ENCODE measurements at places on chromosomes 2 and 18. TPM values are rescaled to one million over a fixed set of nuclear protein-coding genes. Genes with fewer than 3 reads are reported as not detected.

Gene CHAC2
- polyA plus RNA-seq = not detected

Gene GKN2
- polyA plus RNA-seq = not detected

Gene EGR4
- polyA plus RNA-seq = 0.15 TPM

Gene MLPH
- polyA plus RNA-seq = not detected

Gene ST6GAL2
- not detected for polyA plus RNA-seq

Gene DES
- polyA plus RNA-seq = 4.0 TPM

Gene HTRA2
- polyA plus RNA-seq = 15.0 TPM

Gene STEAP3
- polyA plus RNA-seq = 10.7 TPM

Gene PLEK
- 351 TPM for polyA plus RNA-seq

GRCh38 chr2:23497063-23497462 lies 112.1 kb downstream of the KLHL29 start:
- no peaks in the 10 kb centered on the region for H3K36me3 ChIP-seq
- peaks cover 31% of the 10 kb centered on the region for H3K4me1 ChIP-seq
- DNase-seq = no peak
- peaks cover 59% of the 10 kb centered on the region for H3K27me3 ChIP-seq

DNA sequence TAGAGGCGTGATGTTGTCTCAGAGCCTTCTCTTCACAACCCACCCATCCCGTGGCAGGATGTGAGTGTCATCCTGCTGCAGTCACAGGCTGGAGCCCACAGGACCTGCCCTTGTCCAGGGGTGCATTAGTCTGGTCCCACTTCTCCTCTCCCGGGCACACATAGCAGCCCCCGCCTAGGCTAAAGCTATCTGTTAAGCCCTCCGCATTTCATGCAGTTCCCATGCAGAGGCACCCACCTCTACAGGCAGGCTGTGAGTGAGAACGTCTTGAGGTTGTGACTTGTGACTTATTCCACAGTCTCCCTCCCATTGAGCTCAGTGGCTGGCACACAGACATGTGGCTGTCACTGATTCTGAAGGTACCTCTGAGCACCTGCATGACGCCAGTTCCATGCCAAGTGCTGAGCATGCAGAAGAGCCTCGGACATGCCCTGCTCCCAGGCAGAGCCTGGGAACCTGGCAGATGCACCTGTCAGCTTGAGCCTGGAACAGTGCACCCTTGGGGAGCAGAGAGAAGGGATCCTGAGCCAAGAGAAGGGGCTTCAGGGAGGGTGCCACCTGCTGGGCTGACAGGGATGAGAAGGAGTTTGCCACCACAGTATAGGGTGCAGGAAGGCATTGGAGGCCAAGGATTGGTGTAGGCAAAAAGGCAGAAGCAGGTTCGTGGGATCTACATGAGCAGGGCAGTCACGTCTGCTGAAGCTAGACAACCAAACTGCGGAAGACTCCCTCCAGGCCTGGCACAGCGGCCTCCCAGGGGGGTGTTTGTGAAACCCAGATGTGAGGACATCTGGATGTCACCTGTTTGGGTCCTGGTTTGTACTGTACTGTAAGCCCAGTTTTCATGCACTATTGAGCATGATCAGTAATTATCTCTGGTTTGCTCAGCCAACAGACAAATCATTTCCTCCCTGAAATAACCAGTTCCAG lies 213.6 kb downstream of the GLI2 start:
- DNase-seq = no peak
- no peaks in the 10 kb centered on the region for H3K36me3 ChIP-seq
- H3K4me3 ChIP-seq = no peak overlapping the region
- H3K27me3 ChIP-seq = no peaks in the 10 kb centered on the region
- no peak overlapping the region for H3K27ac ChIP-seq
- H3K4me1 ChIP-seq = no peaks in the 10 kb centered on the region

GRCh38 chr18:35465329-35465728 lies 32.4 kb downstream of the INO80C start:
- no peak for DNase-seq
- peaks cover 19% of the 10 kb centered on the region for H3K4me1 ChIP-seq
- H3K36me3 ChIP-seq = no peaks in the 10 kb centered on the region
- H3K4me3 ChIP-seq = no peak overlapping the region

DNA sequence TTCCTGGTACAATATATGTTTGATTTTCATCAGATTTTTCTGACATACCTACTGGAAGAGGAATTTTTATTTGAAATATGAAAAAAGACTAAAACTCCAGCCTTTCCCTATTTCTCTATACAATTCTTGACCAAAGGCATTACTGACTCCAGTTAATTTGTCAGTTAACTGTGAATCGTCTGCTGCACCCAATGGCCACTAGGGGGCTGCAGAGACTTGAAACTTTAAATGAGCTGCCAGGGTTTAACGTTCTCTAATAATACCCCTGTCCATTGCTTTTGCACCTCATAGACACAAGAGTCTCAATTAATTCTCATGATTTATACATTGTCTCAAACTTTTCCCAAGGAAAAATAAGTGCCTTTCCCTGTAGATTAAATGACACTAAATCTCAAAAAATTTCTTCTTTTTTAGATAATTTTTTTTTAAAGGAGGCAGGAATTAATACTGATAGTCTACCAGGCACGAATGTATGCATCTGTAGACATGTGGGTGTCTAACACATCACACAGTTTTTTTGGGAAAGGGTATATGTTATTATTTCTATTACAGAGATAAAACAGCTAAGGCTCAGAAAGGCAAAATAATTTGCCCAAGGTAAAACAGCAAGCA lies 1.8 kb upstream of the ALK start:
- H3K36me3 ChIP-seq = no peaks in the 10 kb centered on the region
- peaks cover 44% of the 10 kb centered on the region for H3K27me3 ChIP-seq
- peak; percentile 24 for DNase-seq
- peaks cover 5% of the 10 kb centered on the region for H3K4me1 ChIP-seq
- no peak overlapping the region for H3K27ac ChIP-seq

DNA sequence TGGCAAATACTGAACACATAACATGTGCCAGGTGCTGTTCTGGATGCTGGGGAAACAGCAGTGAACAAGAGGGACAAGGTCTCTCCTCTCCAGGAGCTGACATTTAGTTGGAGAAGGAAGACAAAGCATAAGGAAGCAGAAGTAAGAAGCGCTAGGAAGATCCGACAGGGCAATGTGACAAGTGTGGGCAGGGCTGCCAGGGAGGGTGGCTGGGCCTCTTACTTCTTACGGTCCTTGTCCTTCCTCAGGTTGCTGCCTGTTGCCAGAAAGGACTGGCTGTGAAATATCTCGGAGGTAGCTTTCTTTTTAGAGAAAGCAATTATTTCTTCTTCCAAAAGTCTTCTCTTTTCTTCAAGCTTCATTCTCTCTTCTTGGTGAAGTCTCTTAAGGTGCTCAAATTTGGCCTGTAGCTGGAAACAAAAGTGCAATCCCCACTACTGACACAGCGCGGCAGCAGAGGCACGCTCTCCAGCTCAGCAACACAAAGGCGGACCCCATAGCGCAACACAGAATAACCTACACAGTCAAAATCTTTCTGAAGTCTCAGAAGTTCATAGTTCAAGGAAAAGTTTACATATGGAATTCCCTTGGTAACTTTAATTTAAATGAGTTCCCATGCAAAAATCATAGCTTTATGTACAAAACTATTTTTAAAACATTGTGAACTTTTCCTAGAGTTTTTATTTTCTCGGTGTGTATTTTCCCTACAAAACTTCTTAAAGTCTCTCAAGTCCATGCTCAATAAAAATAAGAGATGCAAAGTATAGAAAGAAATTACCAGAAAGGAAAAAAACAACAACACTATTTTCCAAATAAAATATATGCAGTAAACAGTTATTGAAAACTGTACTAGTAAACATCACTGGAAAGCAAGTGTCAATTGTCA lies 67.7 kb downstream of the SEPTIN10 start:
- no peaks in the 10 kb centered on the region for H3K4me1 ChIP-seq
- no peaks in the 10 kb centered on the region for H3K27me3 ChIP-seq
- no peak overlapping the region for H3K27ac ChIP-seq
- no peaks in the 10 kb centered on the region for H3K36me3 ChIP-seq
- H3K4me3 ChIP-seq = no peak overlapping the region
- peak; percentile 22 for DNase-seq

- no peak for DNase-seq
- H3K4me1 ChIP-seq = peaks cover 3% of the 10 kb centered on the region
- H3K27me3 ChIP-seq = no peaks in the 10 kb centered on the region
- H3K36me3 ChIP-seq = peaks cover 28% of the 10 kb centered on the region
- no peak overlapping the region for H3K4me3 ChIP-seq
These were observed 45.1 kb downstream of the TRAK2 start for GRCh38 chr2:201406077-201406662.

DNA sequence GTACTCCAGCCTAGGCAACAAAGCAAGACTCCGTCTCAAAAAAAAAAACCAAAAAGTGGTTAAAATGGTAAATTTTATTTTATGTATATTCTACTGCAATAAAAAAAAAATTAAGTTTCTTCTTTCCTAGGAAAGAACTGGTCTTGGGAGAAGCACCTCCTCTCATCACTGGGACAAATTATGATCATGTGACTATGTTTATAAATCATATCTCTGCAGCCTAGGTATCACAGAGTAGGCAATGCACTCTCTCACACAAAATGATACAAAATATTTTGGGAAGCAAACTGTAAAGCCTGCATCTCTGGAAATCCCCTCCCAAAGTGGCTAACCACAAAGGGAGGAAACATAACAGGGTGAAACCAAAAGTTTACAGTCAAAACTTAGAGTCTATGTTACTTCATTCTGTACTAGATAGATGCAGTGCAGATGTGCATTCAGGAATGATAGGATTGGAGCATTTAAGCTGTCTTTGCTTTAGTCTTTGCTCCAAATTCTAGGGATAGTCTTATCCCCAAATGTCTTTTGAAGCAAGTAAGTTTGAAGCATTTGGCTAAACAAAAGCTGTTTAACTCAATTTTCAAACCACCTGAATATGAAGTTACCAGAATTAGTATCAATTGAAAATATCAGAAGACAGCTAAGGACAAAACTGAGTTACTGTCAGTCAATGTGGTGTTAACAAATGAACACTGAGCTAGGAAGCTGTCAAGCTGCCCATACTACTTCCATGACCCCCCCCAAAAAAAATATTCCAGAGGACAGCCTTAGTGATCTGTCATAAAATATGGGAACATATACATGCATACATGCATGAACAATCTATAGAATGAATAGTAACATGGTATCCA lies 21.1 kb upstream of the MALT1 start:
- peaks cover 26% of the 10 kb centered on the region for H3K4me1 ChIP-seq
- no peaks in the 10 kb centered on the region for H3K27me3 ChIP-seq
- no peak overlapping the region for H3K27ac ChIP-seq
- DNase-seq = peak; percentile 63
- H3K4me3 ChIP-seq = no peak overlapping the region

GRCh38 chr2:200159829-200160781 lies 146.4 kb upstream of the SPATS2L start:
- no peak overlapping the region for H3K4me3 ChIP-seq
- no peak overlapping the region for H3K27ac ChIP-seq
- H3K4me1 ChIP-seq = no peaks in the 10 kb centered on the region
- H3K36me3 ChIP-seq = no peaks in the 10 kb centered on the region
- no peaks in the 10 kb centered on the region for H3K27me3 ChIP-seq

GRCh38 chr2:180985771-180986395 lies 5.5 kb downstream of the UBE2E3 start:
- DNase-seq = no peak
- no peak overlapping the region for H3K27ac ChIP-seq
- H3K4me3 ChIP-seq = no peak overlapping the region
- peaks cover 22% of the 10 kb centered on the region for H3K36me3 ChIP-seq
- H3K4me1 ChIP-seq = peaks cover 30% of the 10 kb centered on the region

- no peaks in the 10 kb centered on the region for H3K27me3 ChIP-seq
- H3K4me1 ChIP-seq = peaks cover 38% of the 10 kb centered on the region
- H3K27ac ChIP-seq = no peak overlapping the region
- H3K4me3 ChIP-seq = no peak overlapping the region
These were observed 36.3 kb upstream of the SMAD7 start for GRCh38 chr18:48986851-48987761.

DNA sequence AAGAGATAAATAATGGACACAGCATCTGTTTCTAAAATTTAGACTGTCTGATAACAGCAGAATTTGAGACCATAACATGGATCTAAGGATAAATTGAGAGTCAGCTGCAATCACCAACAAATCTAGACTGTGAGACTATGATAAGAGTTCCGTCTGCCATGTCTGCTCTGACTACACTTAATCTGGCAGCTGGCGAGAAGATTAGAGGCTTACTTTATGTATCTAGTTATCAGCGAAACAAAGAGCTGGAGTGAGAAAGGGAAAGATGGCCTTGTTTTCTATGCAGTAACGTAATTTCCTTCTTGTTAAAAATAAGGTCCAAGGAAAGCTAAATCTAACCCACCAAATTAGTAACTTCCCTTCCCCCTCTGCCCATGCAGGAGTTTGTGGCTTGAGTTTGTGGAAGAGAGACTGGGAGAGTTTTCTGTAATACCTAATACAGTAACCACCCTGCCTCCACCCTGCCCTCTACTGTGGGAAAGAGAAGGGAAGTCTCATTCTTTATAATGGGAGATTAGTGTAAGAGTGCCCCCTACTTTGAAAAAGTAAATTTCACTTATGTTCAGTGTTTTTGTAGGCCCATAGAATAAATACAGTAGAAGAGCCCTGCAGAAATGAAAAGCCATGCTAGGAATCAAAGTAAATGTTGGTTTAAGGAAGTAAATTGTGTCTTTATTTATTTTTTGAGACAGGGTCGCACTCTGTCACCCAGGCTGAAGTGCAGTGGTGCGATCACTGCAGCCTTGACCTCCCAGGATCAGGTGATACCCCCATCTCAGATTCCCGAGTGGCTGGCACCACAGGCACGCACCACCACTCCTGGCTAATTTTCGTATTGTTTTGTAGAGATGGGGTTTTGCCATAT lies 27.5 kb downstream of the EML4 start:
- DNase-seq = peak; percentile 65
- no peaks in the 10 kb centered on the region for H3K27me3 ChIP-seq
- H3K36me3 ChIP-seq = no peaks in the 10 kb centered on the region
- no peak overlapping the region for H3K27ac ChIP-seq

DNA sequence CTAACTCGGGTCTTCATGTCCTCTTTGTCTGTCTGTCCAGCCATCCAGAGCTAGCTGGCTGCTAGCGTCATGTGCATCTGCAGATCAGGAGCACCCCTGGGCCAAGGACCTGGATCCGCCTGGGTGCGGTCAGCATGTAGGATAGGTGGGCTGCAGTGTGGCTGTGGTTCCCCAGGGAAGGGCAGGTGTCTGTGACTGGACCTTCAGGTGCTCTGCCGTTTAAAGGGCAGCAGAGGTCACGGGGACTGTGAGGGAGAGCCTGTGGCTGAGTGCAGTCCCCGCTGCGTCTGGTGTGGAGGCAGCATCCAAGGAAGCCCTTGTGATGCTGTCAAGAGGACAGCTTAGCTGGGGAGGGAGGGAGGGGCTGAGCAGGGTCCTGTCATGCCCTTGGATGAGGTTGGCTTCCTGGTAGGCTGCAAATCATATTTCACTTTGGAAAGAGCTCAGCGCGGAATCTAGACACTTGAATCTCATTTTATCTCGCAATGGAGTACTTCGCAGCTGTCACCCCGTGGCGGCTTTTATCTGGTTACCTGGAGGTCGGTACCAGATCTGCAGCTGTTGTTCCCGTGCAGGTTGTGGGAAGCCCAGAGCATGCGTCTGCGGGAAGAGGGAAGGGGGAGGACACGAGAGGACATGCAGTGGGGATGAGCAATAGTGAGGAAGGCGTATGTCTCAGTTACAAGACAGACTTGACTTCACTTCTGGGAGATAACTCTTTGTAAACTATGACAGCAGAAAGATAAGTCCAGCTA lies 5.9 kb upstream of the RALB start:
- H3K27me3 ChIP-seq = no peaks in the 10 kb centered on the region
- peaks cover 20% of the 10 kb centered on the region for H3K4me1 ChIP-seq
- no peak overlapping the region for H3K4me3 ChIP-seq
- H3K27ac ChIP-seq = no peak overlapping the region

Measured in CD14-positive monocyte (primary cell).